NCI-H2081 (cell line): ENCODE measurements at places on chromosomes 4 and X.

- DNase-seq = no peak
Measured at GRCh38 chr4:20554134-20554533, 146.1 kb upstream of the PACRGL start.

DNA sequence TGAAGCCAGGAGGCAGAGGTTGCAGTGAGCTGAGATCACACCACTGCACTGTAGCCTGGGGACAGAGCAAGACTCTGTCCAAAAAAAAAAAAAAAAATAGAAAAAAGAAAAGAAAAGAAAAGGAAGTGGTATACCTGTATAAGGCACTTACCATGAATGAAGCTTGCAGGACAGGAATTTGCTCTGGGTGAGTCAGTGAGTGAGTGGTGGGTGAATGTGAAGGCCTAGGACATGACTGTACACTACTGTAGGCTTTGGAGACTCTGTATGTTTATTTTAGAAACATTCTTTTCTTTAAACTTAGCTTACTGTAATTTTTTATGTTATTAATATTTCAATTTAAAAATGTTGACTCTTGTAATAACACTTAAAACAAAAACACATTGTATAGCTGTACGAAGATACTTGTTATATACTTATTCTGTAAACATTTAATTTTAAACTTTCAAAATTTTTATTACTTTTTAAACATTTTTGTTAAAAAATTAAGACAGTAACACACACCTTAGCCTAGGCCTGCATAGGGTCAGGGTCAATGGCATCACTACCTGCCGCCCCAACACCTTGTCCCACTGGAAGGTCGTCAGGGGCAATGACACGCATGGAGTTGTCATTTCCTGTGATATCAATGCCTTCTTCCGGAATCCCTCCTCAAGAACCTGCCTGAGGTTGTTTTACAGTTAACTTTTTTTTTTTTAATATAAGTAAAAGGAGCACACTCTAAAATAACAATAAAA is 78.7 kb downstream of the CLNK start:
- DNase-seq = no peak

GRCh38 chrX:84340968-84341367 is 153.0 kb upstream of the RPS6KA6 start:
- DNase-seq = no peak

DNA sequence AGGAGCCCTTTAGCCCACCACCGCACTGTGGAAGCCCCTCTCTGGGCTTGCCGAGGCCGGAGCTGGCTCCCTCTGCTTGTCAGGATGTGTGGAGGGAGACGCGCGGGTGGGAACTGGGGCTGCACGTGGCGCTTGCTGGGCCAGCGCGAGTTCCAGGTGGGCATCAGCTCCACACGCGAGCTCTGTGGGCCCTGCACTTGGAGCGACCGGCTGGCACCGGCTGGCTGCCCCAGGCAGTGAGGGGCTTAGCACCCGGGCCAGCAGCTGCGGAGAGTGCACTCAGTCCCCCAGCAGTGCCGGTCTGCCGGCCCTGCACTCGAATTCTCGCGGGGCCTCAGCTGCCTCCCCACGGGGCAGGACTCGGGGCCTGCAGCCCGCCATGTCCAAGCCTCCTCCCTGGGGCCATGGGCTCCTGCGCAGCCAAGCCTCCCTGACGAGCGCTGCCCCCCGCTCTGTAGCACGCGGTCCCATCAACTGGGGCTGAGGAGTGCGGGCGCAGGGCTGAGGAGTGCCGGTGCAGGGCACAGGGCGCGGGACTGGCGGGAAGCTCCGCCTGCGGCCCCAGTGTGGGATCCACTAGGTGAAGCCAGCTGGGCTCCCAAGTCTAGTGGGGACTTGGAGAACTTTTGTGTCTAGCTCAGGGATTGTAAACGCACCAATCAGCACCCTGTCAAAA is 93.6 kb downstream of the DTHD1 start:
- DNase-seq = no peak

DNA sequence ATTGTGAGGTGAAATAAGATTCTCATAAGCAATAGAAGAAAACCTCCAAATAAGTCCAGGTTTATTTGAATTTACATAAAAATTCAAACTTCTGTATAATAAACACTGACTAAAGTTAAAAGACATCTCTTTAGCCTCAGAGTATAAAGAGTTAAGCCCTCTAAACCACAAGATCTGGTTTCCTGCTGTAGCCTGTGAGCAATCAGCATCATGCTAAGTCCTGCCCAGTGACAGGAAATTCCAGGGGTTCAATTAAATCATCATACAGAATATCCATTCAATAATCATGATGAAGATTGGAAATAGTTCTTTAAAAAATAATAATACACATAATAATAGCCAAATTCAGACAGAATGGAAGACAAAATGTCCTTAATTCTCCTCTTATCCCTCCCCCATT is 139.2 kb upstream of the DGKK start:
- no peak for DNase-seq

DNA sequence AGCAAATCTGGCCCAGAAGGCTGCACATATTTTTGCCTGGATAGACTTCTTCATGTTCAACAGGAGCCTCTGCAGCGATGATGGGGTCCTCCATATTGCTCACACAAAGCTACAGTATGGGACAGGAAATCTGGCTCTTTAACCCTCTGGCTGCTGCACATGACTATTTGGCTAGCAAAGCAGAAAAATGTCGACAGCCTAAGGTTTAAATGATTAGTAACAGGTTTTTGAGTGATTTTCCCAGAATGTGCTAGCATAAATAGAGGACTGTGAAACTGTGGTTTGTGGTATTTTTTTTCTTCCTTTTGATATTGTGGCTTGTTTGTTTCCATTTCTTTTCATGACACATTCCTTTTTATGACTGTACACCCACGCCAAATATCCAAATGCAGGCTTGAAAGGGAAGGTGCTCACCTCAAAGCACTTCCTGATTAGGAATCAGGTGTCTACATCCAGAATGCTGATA is 120.2 kb upstream of the GK2 start:
- DNase-seq = no peak

DNA sequence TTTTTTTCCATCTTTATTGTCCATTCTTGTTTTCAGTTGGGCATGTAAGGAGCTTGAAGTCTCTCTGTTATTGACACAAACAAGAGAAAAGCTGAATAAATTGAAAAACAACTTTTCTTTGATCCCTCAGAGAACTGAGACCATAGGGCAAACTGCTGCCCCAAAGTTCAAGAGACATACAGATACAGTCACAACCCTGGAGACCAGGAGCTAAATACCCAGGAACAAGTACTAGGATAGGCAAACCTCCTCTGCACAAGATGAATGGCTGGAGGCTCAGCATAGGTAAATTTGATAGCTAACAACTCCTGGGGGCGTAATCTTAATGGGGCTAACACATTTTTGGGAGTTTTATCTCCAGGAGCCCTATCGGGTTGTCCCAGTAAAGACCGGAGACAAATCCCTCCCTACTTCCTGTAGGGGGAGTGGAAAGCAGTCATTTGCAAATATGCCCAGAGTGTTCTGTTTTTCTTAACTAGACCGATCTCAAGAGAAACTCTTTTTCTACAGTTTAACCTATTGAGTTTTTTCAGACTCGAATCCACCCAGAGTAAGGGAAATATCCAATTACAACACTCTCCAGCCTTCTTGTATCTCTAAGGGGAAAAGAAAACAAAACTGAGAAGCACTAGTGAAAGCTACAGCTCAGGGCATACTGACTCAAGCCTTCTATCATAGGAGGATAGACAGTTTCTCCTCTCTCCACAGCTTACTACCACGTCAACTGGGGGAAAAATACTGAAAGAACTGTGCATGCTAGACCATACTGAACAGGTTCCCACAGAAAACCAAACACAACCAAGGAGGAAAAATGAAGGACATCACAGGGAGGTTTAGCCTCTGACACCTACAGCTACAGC is 23.1 kb downstream of the MAGEA8 start:
- no peak for DNase-seq

- no peak for DNase-seq
Measured at GRCh38 chr4:42638321-42638720, 18.6 kb downstream of the ATP8A1 start.

GRCh38 chr4:66045913-66046312 is 375.6 kb upstream of the EPHA5 start:
- no peak for DNase-seq

GRCh38 chr4:162151386-162151785 is 12.4 kb downstream of the FSTL5 start:
- no peak for DNase-seq

GRCh38 chr4:176792326-176793059 is at the start of gene VEGFC:
TSS of gene VEGFC (minus strand) at chr4:176792922. CDS start at chr4:176792311, 611 bp downstream.
- peak; percentile 10 for DNase-seq

GRCh38 chr4:3079694-3080123 is 5.2 kb downstream of the HTT start:
- DNase-seq = no peak

DNA sequence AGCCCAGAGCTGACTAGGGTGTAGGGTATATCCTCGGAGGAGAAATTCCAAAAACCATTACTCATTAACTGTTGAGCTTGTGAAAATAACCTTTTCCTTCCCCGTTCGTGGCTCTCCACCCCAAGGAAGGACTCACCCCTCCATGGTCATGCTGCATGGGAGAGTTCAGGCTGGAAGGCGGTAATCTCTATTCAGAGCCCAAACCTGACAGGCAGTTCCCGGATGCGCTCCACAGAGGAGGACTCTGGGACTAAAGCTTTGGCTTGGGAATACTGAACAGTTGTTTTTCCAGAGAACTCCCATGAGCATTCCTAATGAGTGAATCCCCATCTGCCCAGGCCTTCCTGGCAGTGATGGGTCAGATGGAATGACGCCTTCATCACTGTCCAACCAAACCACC is 125.4 kb downstream of the BCOR start:
- DNase-seq = no peak

DNA sequence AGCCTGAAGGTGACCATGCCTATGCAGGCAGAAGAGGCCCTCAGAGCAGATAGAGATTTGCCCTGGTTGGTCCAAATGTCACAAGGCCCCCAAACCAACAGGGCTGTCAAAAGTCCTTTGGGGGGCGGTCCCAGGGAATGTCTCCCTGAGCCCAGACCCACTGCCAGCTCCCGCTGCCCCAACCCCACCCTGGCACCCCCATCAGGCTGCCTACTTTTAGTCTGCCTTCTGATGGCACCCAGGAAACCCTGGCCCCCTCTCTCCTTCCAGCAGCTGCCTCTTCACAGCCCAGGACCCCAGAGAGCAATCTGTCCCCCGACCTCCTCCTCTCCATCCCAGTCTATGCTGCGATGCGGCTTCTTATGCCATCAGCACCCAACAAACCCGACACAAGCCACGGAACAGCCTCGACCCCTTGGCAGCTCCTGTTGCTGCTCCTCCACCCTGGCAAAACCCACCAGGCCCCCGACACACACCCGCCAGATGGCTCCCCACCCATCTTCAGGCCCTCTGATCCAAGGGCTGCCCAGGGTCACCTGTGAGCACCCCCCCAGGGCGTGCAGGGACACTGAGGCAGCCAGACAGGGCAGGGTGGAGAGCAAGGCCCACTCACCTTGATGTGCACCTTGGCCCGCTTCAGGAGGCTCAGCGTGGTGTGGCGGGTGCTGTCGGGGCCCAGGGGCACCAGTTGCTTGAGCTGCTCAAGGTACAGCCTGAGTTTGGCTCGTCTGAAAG is 9.9 kb downstream of the MXD4 start:
- DNase-seq = no peak

- no peak for DNase-seq
Measured at GRCh38 chr4:83281307-83281706, 3.3 kb downstream of the COQ2 start.

- DNase-seq = no peak
Measured at GRCh38 chrX:20015945-20016615, 25.2 kb upstream of the BCLAF3 start.

DNA sequence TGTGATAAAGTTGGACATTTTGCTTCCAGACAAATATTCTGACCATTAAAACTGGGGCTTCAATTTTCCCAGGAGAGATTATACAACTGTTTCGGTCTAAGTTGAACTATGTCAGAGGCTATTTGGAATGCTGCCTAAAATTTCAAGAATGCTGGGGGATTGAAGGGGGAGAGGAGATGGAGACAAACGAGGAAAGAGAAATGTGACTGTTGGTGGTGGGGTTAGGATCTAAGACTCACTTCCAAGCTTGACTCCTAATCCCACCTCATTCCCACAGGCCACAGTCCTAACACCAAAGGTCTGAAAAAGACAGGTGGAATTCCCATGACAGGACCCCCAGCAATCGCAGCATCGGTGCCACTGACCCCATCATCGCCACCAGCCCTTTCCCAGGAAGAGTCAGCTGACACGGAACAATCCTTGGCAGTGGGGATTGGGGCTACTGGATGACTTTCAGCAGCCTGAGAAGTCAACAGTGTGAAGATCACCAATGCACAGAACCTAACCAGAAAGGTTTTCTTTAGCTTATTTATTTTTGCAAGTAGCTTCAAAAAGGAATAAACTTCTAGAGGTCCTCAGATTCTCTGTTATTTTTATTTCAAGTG is 74.0 kb upstream of the PRSS48 start:
- no peak for DNase-seq

GRCh38 chr4:6509587-6509986 is 37.2 kb upstream of the PPP2R2C start:
- DNase-seq = no peak

GRCh38 chr4:152460488-152460887 is 75.4 kb downstream of the FBXW7 start:
- no peak for DNase-seq

GRCh38 chr4:819401-820229 is 6.3 kb downstream of the CPLX1 start:
- no peak for DNase-seq

DNA sequence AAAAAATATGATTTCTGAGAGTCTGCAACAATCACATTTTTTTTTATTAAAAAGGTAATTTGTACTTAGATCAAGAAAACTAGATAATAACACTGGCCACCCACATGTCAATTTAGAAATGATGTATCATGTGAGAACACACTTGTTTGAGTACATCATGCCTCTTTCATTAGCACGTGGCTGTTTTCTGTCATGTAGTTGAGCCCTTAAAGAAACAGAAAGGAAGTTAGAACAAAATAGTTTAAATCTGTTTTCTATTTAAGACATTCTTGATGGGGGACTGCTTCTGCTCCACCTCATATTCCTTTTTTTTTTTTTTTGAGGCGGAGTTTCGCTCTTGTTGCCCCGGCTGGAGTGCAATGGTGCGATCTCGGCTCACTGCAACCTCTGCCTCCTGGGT is 207.5 kb downstream of the NSUN7 start:
- DNase-seq = no peak

DNA sequence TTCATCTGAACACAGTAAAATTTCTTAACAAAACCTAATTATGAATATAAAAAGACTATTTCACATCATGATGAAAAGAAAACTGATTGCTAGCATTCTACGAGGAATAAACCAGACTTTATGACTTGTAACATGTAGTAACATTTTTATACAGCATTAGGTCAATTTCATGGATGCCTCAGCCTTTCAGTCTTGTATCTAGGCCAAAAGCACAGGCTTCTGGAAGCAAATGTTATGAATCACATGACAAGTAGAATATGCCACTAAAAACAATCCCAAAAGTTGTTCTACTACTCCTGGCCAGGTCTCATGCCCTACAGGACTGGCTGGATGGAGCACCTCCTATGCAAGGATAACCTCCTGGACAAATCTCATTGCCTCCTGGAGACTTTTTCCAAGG is 101.2 kb downstream of the ARHGAP6 start:
- no peak for DNase-seq

- DNase-seq = no peak
Measured at GRCh38 chrX:8684201-8684965, 47.6 kb downstream of the ANOS1 start.
